Fibroblast of skin of left biceps (primary cell): ENCODE measurements at places on chromosomes 6 and 20.

DNA sequence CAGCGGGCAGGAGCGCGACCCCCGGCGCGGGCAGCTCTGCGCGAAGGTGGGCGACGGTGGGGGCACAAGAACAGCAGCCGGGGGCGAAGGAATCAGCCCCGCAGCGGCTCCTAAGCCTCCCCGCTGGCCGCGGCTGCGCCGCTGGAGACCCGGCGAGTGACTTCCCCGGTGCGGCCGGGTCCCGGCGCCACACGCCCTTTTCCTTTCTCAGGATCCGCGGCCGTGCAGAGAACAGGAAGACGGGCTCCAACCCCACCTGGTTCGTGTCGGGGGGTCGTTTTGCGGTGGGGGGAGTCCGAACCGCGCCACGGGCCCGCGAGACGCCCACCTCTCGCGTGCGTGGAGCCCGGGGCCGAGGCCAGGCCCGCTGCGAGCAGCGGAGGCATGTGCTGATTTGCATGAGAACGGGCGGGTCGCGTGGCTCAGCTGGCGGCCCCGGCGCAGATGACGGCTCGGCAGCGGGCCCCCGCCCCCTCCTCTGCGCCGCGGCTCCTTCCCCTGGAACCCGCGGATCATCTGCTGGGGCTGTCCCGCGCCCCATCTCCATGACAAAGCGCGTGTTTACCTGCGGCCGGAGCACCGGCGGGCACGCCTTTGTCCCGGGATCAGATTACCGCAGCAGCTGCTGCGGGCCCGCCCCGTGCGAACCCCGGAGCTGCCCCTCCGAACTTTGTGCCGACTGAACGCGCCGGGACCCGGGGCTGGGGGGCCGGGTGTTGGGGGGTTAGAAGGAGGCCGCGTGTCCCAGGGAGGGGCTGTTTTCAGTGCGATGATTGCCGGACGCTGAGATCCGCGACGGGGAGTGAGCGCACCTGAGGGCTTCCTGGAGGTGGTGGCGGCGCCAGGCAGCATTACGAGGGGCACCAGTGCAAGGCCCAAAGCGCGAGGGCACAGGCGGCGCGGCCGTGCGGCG, 4.9 kb upstream of the DLL1 start:
- DNase-seq, result no peak

DNA sequence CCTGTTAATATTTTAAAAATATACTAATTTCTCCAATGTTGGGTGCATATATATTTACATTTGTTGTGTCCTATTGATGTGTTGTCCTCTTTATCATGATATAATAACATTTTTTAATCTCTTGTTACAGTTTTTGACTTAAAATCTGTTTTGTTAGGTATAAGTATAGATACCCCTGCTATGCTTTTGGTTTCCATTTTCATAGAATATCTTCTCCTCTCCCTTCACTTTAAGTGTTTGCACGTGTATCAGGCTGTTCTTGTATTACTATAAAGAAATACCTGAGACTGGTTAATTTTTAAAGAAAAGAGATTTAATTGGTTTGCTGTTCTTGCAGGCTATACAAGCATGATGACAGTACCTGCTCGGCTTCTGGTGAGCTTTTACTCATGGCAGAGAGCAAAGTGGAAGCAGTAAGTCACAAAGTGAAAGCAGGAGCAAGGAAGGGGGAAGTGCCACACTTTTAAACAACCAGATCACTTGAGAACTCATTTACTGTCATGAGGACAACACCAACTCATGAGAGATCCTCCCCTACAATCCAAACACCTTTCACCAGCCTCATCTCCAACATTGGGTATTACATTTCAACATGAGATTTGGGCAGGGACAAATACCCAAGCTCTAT, 340.5 kb upstream of the SYNCRIP start:
- no peak for DNase-seq

GRCh38 chr6:30730601-30731435, 10.7 kb downstream of the TUBB start:
- DNase-seq, result no peak

GRCh38 chr20:21575167-21575566, 61.3 kb upstream of the NKX2-2 start:
- DNase-seq, result no peak

GRCh38 chr6:48826901-48827701, 636.0 kb downstream of the MMUT start:
- peak; percentile 87 for DNase-seq

DNA sequence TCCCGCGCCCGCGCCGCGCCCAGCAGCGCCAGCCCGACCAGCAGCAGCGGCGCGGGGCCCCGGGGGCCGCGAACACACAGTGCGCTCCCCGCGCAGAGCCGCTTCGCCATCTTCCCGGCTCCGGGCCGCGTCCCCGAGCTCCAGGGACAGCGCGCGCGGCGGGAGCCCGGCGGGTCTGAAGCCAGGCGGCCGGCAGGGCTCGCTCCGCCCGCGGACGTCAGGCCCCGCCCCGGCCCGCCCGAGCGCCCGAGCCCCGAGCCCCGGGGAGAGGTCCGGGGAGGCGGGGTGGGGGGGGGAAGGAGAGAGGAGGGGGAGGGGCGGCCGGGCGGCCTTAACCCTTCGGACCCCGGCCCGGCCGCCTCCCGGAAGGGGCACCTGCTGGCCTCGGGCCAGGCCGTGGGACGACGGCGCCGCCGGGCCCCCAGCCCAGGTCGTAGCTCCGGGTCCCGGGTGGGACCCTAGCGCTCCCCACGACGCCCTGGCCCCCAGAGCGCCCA, at the start of gene LAMA5:
LAMA5 (minus strand) TSS at position 177 of the 497 bp plus-strand sequence; CDS start at position 110, 67 bp downstream.
- no peak for DNase-seq

GRCh38 chr6:56297022-56297989, 49.9 kb upstream of the COL21A1 start:
- DNase-seq, result no peak

GRCh38 chr6:73079611-73079955, 145.7 kb downstream of the KHDC1L start:
- peak; percentile 49 for DNase-seq

DNA sequence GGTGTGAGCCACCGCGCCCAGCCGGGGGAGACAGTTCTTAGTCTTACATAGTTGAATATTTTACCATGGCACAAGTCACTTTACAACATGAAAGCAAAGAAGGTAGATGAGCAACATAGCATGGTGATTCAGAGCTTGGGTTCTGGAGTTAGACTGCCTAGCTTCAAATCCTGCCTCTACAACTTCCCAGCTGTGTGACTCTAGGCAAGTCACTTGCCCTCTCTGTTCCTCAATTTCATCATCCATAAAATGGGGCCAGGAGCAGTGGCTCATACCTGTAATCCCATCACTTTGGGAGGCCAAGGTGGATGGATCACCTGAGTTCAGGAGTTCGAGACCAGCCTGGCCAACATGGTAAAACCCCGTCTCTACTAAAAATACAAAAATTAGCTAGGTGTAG, 26.3 kb downstream of the HCK start:
- no peak for DNase-seq

DNA sequence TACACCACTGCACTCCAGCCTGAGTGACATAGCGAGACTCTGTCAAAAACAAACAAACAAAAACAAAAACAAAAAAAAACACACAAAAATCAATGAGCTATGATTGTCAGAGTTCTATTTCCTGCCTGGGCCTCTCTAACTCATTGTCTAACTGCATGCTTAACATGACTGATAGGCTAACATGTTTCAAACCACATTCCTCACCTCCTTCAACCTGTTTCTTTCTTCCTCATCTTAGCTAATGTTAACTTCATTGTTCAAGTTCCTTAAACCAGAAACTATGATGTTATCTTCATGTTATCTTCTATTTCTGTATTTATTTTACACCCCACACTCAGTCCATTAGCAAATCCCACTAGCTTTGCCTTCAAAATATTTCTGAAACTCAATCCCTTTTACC, 41.5 kb downstream of the BEND6 start:
- DNase-seq, result no peak

- DNase-seq, result no peak
Observed at GRCh38 chr6:20024978-20025377, 187.3 kb downstream of the MBOAT1 start.

GRCh38 chr6:111564482-111564945, 41.2 kb downstream of the TRAF3IP2 start:
- DNase-seq, result no peak

GRCh38 chr6:25602674-25602982, 49.4 kb upstream of the SCGN start:
- no peak for DNase-seq

- DNase-seq, result no peak
Observed at GRCh38 chr6:141528596-141528995, 604.1 kb upstream of the GJE1 start.

DNA sequence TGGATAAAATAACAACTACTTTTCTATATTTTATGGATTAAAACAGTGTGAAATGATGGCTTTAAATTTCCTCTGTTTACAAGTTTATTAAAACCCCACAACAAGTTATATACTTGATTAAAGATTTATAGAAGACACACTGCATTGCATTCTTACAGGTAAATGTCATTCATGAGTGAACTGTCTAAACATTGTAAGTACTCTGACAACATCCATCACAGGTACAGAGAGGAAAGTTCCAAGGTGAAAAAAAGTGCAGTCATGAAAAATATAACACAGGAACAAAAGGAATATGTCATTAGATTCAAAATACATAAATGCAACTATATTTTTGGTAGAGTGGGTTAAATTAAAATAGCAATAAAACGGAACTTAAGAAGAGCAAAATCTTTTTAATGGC, 156.9 kb downstream of the KHDRBS2 start:
- DNase-seq, result no peak

GRCh38 chr6:63923139-63923739, 287.6 kb downstream of the PHF3 start:
- DNase-seq, result peak; percentile 4

DNA sequence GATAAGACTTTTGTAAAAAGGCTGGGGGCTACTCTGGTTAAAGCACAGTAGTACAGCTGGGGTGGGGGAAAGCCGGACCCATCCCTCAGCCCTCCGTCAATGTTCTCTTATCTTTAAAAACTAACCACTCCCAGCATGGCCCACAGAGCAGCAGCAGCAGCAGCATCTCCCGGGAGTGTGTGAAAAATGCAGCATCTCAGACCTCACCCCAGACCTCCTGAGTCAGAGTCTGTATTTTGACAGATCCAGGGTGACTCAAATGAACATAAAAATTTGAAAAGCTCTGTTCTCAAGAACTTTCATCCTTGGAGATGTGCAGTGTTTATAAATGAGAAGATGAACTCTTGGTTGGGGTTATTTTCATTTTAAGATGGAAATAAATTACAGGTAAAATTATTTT, 277.7 kb upstream of the ECI2 start:
- DNase-seq, result peak; percentile 16

DNA sequence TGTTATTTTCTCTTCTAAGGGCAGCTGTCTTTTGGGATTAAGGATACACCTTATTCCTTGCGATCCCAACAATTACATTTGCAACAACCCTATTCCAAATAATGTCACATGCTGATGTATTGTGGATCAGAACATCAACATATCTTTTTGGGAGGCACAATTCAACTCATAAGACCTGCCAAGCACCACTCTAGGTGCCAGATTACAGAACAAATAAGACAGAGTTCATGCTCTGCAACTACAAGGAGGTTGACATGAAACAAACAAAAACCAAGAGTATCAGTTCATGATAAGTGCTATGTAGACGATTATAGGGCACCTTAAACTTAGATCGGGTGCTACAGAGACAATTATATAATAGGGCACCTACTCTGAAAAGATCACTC, 203.2 kb upstream of the SGK1 start:
- DNase-seq, result no peak

GRCh38 chr20:24491041-24491756, 21.8 kb downstream of the SYNDIG1 start:
- DNase-seq, result no peak

- no peak for DNase-seq
Observed at GRCh38 chr6:120278689-120279396, 929.3 kb upstream of the MAN1A1 start.

GRCh38 chr6:168122011-168122410, 43.0 kb upstream of the FRMD1 start:
- DNase-seq, result no peak

DNA sequence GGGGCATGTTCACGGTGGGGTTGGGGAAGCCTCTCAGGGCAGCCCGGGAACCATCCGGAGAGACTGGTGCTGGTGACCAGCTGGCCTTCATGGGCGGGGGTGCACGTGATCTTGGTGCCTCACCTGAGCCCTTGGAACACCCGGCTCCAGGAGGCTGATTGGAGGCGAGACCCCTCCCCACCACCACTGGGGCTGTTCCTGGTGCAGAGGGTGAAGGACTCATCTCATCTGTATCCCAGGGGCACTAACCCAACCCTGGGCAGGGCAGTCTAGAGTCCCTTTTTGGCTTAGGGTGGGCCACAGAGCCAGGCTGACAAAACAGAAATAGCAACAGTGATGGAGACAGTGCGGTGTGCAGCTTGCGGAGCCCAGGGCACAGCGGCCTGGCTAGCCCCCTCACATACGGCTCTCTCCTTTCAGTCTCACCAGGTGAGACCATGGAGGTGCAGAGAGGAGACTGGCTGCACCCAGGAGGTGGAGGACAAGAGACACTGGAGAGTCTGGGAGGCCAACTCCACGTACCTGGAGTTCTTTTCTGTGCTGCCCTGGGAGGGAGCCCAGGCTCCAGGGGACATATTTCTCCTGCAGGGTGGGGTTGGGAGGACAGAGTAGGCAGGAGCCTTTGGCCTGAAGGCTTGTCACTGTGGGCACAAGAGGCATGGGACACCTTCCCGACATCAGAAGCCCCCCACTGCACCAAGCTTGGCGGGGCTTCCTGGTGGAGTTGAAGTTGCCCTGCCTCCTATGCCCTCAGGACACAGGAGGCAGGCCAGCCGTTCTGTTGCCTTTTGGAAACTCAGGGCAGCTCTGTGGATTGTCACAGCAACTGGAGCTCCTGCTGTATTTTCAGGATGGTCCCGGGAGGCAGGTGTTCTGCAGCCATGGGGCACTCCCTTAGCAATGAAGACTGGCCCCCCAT, 106.0 kb downstream of the SYCP2 start:
- DNase-seq, result no peak

DNA sequence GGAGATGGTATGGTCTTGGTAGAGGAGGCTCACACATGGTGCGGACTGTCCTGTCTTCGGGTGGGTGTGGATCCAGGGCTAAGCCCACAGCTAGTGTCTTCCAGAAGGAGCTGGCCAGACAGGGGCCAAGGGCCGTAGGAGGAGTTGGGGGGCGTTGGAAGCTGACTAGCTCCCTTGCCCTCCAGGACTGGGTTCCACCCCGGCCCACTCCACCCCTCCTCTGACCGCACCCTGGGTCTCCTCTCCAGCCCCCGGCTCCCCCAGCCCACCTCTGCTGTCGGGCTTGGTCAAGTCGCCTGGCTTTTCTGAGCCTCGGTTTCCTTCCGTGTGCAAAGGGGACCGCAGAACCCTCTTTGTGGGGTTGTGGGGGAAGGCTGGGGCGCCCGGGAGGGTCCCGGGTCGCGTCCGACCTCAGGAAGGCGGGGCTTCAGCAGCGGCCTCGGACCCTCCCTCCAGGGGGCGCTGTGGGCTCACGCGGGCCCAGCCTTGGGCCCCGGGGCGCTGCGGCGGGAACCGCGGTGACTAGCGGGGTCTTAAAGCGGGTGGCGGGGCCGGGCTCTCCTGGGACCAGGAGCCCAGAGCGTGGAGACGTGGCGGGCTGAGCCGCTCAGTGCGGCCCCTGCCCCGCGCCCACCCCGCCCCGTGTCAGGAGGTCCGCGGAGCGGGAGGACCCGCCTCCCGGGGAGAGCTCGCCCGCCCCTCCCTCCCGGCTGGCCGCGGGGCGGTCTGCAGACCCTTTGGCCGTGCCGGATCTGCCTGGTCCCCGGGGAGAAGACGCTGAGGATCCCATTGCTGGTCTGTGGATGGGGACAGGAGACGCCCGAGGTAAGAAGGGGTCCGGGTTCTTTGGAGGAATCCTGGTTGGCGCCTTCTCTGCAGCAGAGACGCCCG, 5.4 kb downstream of the NPBWR2 start:
- no peak for DNase-seq

GRCh38 chr20:25033265-25033923, 24.5 kb downstream of the ACSS1 start:
- DNase-seq, result no peak

GRCh38 chr6:30075094-30075789, at the start of gene RNF39:
RNF39 (minus strand) TSS chr6:30075769; CDS start chr6:30075585, 184 bp downstream.
- DNase-seq, result no peak
